Natural killer cell treated with Interleukin-12 subunit alpha and Interleukin-12 subunit beta and Interleukin-15 and Interleukin-18, amount 100 ng/mL, for 72 hours (primary cell): ENCODE measurements at places on chromosomes 3 and 15.

GRCh38 chr15:76802411-76802810 is 102.7 kb downstream of the SCAPER start:
- DNase-seq: no peak

DNA sequence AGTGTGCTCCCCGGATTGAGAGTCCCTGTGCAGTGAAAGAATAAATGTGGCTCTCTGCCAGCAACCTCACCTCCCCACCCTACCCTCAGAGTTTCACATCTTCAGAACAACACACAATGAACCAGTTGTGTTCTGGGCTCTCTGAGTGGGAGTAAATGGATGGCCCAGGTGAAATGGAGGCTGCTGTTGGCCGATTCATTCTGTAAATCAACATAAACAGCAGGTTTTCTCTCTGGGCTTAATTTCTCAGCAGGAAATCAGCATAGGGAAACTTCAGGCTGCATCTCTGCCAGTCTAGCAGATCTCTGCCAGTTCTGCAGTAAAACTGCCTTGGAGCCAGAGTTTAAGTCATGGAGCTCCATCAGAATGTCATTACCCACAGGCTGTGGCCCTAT is 54.6 kb upstream of the FURIN start:
- DNase-seq: no peak

DNA sequence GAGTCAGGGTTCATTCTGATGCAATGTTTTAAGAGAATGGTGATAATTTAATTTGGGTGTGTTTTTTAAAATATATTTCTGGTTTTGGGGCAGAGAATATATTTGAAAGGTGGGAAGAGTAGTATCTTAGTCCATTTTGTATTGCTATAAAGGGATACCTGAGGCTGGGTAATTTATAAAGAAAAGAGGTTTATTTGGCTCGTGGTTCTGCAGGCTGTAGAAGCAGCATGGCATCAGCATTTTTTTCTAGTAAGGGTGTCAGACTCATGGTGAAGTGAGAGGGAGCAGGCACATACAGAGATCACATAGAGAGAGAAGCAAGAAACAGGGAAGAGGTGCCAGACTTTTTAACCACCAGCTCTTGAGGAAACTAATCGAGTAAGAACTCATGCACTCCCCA is 152.7 kb downstream of the SHOX2 start:
- no peak for DNase-seq

GRCh38 chr3:158875700-158876099 is 73.8 kb downstream of the MFSD1 start:
- DNase-seq: no peak

GRCh38 chr3:113136071-113136470 is 75.3 kb upstream of the BOC start:
- no peak for DNase-seq

GRCh38 chr3:43370293-43370980 is 84.1 kb downstream of the SNRK start:
- DNase-seq: no peak

GRCh38 chr15:63473999-63474809 is 30.2 kb upstream of the USP3 start:
- DNase-seq: no peak

GRCh38 chr3:127273206-127273605 is 14.6 kb downstream of the PRR20G start:
- no peak for DNase-seq

- DNase-seq: no peak
Measured at GRCh38 chr3:33426630-33427317, 13.4 kb downstream of the UBP1 start.

GRCh38 chr3:42856544-42856943 is 19.1 kb downstream of the CYP8B1 start:
- no peak for DNase-seq

DNA sequence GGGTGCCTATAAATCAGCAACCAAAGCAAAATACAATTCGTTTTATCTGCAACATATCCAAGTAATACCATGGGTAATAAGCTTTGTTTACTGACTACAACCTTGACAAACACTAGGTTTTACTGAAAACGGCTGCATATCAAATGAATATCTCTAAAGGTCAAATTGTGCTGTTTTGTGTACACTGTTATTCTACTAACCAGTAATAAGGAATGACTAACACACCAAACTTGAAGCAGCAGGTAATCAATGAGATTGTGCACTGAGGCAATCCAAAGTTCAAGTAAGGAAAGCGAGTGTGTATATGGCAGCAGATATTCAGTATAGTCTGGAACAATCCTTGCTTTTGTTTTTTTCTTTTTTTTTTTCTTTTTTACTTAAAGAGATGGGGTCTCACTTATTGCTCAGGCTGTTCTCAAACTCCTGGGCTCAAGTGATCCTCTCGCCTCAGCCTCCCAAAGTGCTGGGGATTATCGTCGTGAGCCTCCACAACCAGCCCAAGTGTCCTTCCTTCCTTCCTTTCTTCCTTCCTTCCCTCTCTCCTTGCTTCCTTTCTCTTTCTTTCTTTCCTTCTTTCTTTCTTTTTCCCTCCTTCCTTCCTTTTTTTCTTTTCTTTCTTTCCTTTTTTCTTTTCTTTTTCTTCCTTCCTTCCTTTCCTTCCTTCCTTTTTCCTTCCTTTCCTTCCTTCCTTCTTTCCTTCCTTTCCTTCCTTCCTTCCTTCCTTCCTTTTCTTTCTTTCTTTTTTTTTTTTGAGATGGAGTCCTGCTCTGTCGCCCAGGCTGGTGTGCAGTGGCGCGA is 34.9 kb downstream of the AP3S2 start:
- no peak for DNase-seq
